ENCODE measurements at places on chromosomes 5 and 9. TPM values are rescaled to one million over a fixed set of nuclear protein-coding genes. Genes with fewer than 3 reads are reported as not detected.
A peak's percentile ranks its signal among the peaks of the same experiment; 100 is the strongest.

GRCh38 chr9:127397646-127398274 is 791 bp downstream of the SLC2A8 start:
- no peaks in the 10 kb centered on the region for H3K27me3 ChIP-seq
- peaks cover 4% of the 10 kb centered on the region for H3K4me1 ChIP-seq
- H3K27ac ChIP-seq = peak overlapping the region; percentile 79
- DNase-seq = peak; percentile 53
- H3K4me3 ChIP-seq = peak overlapping the region; percentile 66

The CARD6 gene
- 1.3 TPM for total RNA-seq

DNA sequence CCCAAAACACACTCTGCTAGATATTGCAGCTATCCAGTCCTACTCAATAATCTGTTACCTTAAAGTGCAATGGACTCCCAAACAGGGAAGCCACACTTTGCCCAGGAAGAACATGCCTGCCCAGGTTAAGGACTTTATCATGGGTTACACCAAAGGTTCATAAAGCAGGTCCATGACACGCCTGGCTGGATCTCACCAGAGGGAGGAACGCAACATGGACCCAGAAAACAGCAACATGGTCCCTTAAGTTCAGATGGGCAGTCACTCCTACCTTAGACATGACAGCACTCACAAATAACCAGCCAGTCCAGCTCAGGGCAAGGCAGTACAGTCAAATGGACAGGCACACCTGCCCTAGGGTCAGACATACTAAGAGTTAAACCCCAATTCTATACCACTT is 3.8 kb downstream of the P4HA2 start:
- H3K27me3 ChIP-seq = no peaks in the 10 kb centered on the region
- no peak overlapping the region for H3K27ac ChIP-seq
- H3K36me3 ChIP-seq = no peaks in the 10 kb centered on the region
- H3K4me3 ChIP-seq = no peak overlapping the region
- H3K4me1 ChIP-seq = no peaks in the 10 kb centered on the region

GRCh38 chr9:69976152-69976551 is 67.5 kb upstream of the MAMDC2 start:
- H3K27ac ChIP-seq = no peak overlapping the region
- no peak for DNase-seq
- no peaks in the 10 kb centered on the region for H3K36me3 ChIP-seq
- H3K4me1 ChIP-seq = no peaks in the 10 kb centered on the region

The NUTM2F gene
- total RNA-seq = not detected

DNA sequence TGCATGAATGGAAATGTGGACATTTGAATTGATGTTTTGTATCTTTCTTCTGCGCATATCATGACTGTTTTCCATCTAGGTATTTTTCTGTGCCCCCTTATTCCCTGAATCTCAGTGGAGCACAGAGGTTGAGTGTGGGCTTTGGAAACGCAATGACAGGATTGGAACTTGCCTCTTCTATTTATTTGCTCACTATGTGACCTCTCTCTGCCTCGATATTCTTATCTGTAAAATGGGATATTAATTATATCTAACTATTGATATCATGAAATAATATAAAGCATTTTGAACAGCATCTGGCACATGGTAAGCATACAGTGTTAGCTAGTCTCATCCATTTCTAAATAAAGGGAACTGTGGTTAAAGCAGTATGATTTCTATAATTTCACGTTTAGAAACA is 26.0 kb downstream of the HABP4 start:
- H3K36me3 ChIP-seq = no peaks in the 10 kb centered on the region
- H3K4me1 ChIP-seq = no peaks in the 10 kb centered on the region
- no peaks in the 10 kb centered on the region for H3K27me3 ChIP-seq
- H3K4me3 ChIP-seq = no peak overlapping the region

- H3K4me1 ChIP-seq = no peaks in the 10 kb centered on the region
- no peak overlapping the region for H3K27ac ChIP-seq
- H3K36me3 ChIP-seq = no peaks in the 10 kb centered on the region
- DNase-seq = peak; percentile 14
- no peaks in the 10 kb centered on the region for H3K27me3 ChIP-seq
Measured at GRCh38 chr9:93678199-93679019, 102.0 kb downstream of the PHF2 start.

The SLC46A2 gene
- total RNA-seq = not detected

The PDE8B gene
- 1.8 TPM for total RNA-seq

- no peaks in the 10 kb centered on the region for H3K36me3 ChIP-seq
- H3K27me3 ChIP-seq = no peaks in the 10 kb centered on the region
- DNase-seq = no peak
- H3K4me1 ChIP-seq = no peaks in the 10 kb centered on the region
Measured at GRCh38 chr9:134939080-134939733, 21.5 kb upstream of the FCN1 start.

DNA sequence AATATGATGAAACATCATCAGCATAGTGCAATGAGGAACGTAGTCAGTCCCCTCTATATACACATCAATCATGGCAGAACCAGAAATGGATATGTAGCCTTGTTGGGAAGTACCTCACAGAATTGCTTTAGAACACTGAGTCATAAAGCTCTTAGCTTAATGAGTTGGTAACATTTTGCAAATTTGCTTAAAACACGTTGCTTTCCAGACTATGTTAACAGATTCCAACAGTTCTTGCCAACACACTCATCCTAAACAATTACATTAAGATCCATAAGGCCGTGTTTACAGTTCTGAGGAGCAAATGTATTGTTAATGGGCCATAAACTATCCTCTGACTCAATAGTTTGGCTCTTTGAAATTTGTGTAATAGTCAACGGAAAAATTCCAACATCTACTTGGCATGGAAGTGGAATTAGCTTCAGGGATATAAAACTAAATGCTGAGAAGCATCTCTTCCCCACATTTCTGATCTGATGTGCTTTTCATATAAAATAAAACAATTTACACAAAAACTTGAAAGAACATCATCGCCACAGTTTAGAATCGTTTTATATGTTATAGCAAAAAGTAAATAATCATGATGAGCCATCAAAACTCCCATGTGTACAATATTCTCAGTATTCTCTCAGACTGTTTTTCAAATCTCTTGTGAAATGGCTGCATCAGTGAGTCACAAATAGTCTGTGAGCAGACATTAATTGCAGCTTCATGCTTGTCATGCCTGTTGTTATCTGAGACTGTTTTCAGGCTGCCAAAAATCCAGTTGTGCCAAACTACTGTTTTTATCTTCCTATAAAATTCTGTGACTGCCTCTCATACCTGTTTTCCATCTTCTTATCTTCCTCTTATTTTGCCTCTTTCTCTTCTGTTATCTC is 291.9 kb downstream of the COX7C start:
- no peak overlapping the region for H3K27ac ChIP-seq
- H3K27me3 ChIP-seq = no peaks in the 10 kb centered on the region

Measured in colonic mucosa (tissue), 4 donors.